ENCODE measurements at places on chromosomes 4 and X. TPM values are rescaled to one million over a fixed set of nuclear protein-coding genes. Genes with fewer than 3 reads are reported as not detected.

The ADGRG2 gene
- 2.5 TPM for polyA plus RNA-seq

DNA sequence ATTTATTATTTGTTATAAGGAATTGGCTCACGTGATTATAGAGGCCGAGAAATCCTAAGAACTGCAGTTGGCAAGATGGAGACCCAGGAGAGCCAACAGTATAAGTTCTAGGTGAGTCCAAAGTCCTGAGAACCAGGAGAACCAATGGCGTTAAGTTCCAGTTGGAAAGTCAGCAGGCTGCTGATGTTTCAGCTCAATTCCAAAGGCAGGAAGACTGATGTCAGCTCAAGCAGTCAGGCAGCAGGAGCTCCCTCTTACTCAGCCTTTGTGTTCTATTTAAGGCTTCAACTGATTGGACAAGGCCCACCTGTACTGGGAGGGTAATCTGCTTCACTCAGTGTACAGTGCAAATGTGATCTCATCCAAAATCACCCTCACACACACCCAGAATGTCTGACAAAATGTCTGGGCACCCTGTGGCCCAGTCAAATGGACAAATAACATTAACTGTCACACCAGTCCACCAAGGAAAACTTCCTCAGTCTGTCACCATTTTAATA, 30.8 kb upstream of the TBL1X start:
- DNase-seq = no peak

The CABS1 gene
- polyA plus RNA-seq = not detected

DNA sequence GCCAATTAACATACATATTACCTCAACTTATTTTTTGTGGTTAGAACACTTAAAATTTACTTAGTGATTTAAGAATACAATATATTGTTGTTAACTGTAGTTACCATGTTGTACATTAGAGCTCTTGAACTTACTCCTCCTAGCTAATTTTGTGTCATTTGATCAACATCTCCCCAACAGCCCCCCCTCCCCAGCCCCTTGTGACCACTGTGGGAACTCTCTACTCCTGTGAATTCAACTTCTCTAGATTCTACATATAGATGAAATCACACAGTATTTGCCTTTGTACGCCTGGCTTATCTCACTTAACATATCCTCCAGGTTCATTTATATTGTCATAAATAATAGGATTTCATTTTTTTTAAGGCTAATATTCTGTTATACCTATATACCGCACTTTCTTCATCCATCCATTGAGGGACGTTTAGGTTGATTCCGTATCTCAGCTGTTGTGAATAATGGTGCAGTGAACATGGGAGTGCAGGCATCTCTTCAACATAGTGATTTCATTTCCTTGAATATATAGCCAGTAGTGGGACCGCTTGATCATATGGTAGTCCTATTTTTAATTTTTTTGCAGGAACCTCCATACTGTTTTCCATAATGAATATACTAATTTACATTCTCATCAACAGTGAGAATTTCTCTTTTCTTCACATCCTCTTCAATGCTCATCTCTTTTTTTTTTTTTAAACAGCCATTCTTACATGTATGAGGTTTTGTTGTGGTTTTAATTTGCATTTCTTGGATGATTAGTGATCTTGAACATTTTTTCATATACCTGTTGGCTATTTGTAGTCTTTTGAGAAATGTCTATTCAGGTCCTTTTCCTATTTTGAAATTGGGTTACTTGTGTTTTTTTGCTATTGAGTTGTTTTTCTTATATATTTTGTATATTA, 66.8 kb downstream of the RAPGEF2 start:
- no peak for DNase-seq

The TMEM154 gene
- polyA plus RNA-seq = 0.83 TPM

Measured in hindlimb muscle (tissue), 1 donor.